ENCODE measurements at places on chromosomes 3 and 15.

DNA sequence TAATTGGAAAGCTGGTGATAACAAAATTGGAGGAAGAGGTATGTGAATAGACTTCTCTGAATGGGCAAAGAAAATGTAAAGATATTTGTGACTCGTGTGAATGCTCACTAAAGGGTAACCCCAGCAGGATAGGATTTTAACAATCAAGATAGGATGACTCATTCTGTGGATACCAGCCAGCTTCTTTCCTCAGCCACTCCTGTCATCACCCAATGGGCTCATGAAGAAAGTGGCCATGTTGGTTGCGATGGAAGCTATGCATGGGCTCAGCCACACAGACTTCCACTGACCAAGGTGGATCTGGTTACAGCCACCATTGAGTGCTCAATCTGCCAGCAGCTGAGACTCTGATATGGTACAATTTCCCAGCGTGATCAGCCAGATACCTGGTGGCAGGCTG, 40.9 kb downstream of the STRIT1 start:
- H3K4me3 ChIP-seq, result no peak overlapping the region
- no peak for ATAC-seq
- H3K36me3 ChIP-seq, result no peaks in the 10 kb centered on the region
- H3K27me3 ChIP-seq, result no peaks in the 10 kb centered on the region

- H3K27me3 ChIP-seq, result no peaks in the 10 kb centered on the region
- no peak overlapping the region for H3K4me3 ChIP-seq
Measured at GRCh38 chr3:184791171-184791570, 20.8 kb upstream of the VPS8 start.

GRCh38 chr15:39951561-39951960, 17.6 kb downstream of the EIF2AK4 start:
- H3K4me1 ChIP-seq, result no peaks in the 10 kb centered on the region
- no peak for ATAC-seq
- peaks cover 37% of the 10 kb centered on the region for H3K36me3 ChIP-seq
- no peak overlapping the region for H3K4me3 ChIP-seq
- no peaks in the 10 kb centered on the region for H3K27me3 ChIP-seq

DNA sequence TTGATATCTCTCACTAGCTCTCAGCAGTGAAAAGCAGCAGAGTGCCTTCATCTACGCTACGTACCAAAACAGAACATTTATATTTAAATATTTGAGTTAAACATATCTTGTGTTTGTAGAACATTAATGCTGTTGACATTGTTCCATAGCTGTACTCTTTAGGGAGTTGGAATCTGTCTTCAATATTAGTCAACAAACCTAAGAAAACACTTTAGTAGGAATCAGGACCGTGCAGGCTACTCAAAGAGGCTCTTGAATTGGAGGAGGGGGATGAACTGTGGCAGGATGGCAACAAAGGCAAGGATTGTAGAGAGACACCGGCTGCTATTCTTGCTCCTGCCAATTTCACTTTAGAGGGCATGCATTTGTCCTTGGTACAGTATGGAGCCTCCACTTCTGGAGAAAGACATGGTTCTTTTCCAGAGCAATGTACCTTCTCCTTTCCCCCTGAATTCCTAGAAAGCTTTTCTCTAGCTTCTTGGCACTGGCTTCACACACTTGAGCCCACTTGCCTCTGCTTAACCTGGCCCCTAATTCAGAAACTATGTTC, 265.9 kb downstream of the CD47 start:
- H3K27me3 ChIP-seq, result peaks cover 12% of the 10 kb centered on the region
- no peak overlapping the region for H3K27ac ChIP-seq
- H3K36me3 ChIP-seq, result no peaks in the 10 kb centered on the region
- H3K4me3 ChIP-seq, result no peak overlapping the region

- peak; percentile 46 for ATAC-seq
- H3K4me3 ChIP-seq, result no peak overlapping the region
- no peak overlapping the region for H3K27ac ChIP-seq
Measured at GRCh38 chr15:101489237-101489598, 289 bp downstream of the PCSK6 start.

DNA sequence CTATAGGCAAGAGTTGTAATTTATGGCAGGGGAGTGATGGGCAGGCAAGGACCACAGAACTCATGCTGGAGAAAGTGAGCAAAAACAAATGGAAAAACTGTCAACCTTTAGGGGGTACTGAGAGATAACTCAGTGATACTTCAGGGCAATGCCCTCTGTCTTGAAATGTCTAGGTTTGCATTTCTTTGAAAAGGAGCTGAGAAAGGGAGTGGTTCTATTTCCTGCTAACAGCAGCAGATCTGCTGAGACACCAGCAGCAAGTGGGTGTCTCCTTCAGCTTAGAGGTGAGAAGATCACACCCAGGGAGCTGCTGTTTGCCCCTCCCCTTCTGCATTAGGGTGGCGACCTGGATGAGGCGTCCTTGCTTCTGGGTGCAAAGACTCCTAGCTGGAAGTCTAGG, 42.3 kb upstream of the XIRP1 start:
- H3K4me1 ChIP-seq, result peaks cover 15% of the 10 kb centered on the region
- no peaks in the 10 kb centered on the region for H3K36me3 ChIP-seq
- peaks cover 4% of the 10 kb centered on the region for H3K27me3 ChIP-seq
- H3K27ac ChIP-seq, result no peak overlapping the region
- peak; percentile 52 for ATAC-seq
- H3K4me3 ChIP-seq, result peak overlapping the region; percentile 9

GRCh38 chr15:27679203-27679602, 419.9 kb downstream of the OCA2 start:
- H3K27ac ChIP-seq, result no peak overlapping the region
- no peaks in the 10 kb centered on the region for H3K36me3 ChIP-seq

DNA sequence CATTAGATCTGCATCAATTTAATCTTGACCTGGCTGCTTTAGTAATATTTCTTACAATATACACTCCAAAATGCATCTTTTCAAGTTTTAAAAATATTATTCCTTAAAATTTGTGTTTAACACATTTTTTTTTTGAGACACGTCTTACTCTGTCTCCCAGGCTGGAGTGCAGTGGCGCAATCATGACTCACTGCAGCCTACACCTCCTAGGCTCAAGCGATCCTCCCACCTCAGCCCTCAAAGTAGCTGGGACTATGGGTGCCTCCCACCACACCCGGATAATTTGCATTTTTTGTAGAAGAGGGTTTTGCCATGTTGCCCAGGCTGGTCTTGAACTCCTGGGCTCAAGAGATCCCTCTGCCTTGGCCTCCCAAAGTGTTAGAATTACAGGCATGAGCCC, 73.6 kb downstream of the ETV5 start:
- peaks cover 21% of the 10 kb centered on the region for H3K27me3 ChIP-seq
- no peak overlapping the region for H3K27ac ChIP-seq
- H3K36me3 ChIP-seq, result no peaks in the 10 kb centered on the region
- no peak overlapping the region for H3K4me3 ChIP-seq

- ATAC-seq, result peak; percentile 8
- no peaks in the 10 kb centered on the region for H3K36me3 ChIP-seq
- H3K27ac ChIP-seq, result peak overlapping the region; percentile 86
- H3K27me3 ChIP-seq, result no peaks in the 10 kb centered on the region
- peaks cover 5% of the 10 kb centered on the region for H3K4me1 ChIP-seq
- H3K4me3 ChIP-seq, result peak overlapping the region; percentile 98
Measured at GRCh38 chr3:115146032-115146417, 1.1 kb downstream of the ZBTB20 start.

GRCh38 chr3:113038328-113038727, 47.5 kb downstream of the GTPBP8 start:
- no peaks in the 10 kb centered on the region for H3K27me3 ChIP-seq
- H3K4me3 ChIP-seq, result no peak overlapping the region
- H3K4me1 ChIP-seq, result no peaks in the 10 kb centered on the region
- ATAC-seq, result no peak
- H3K36me3 ChIP-seq, result no peaks in the 10 kb centered on the region

DNA sequence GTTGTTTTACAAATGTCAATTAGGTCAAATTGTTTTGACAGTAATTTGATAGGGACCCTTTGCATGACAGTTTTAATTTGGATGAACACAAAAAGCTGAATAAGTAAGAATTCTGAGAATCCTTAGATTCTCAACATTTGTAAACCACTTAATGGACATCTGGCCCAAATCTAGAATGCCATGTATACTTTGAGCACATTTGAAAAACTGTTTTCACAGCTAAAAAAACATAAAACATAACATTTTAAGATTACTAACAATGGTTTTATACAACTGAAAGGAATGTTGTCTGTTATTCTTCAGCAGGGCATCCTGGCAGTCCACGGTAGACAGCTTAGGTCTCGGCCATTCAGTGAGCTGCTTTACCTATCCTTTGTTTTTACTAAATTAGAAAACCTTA, 34.5 kb upstream of the TM2D3 start:
- H3K4me3 ChIP-seq, result no peak overlapping the region
- H3K27ac ChIP-seq, result no peak overlapping the region
- H3K27me3 ChIP-seq, result no peaks in the 10 kb centered on the region
- H3K4me1 ChIP-seq, result peaks cover 11% of the 10 kb centered on the region
- peaks cover 69% of the 10 kb centered on the region for H3K36me3 ChIP-seq

DNA sequence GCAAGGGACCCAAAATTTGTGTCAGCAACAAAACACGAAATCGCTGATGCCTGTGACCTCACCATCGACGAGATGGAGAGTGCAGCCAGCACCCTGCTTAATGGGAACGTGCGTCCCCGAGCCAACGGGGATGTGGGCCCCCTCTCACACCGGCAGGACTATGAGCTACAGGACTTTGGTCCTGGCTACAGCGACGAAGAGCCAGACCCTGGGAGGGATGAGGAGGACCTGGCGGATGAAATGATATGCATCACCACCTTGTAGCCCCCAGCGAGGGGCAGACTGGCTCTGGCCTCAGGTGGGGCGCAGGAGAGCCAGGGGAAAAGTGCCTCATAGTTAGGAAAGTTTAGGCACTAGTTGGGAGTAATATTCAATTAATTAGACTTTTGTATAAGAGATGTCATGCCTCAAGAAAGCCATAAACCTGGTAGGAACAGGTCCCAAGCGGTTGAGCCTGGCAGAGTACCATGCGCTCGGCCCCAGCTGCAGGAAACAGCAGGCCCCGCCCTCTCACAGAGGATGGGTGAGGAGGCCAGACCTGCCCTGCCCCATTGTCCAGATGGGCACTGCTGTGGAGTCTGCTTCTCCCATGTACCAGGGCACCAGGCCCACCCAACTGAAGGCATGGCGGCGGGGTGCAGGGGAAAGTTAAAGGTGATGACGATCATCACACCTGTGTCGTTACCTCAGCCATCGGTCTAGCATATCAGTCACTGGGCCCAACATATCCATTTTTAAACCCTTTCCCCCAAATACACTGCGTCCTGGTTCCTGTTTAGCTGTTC, 34.9 kb downstream of the CHDH start:
- no peaks in the 10 kb centered on the region for H3K36me3 ChIP-seq
- H3K4me1 ChIP-seq, result no peaks in the 10 kb centered on the region
- ATAC-seq, result no peak

- H3K36me3 ChIP-seq, result peaks cover 77% of the 10 kb centered on the region
- H3K4me1 ChIP-seq, result peaks cover 32% of the 10 kb centered on the region
- ATAC-seq, result no peak
- no peak overlapping the region for H3K4me3 ChIP-seq
- H3K27me3 ChIP-seq, result no peaks in the 10 kb centered on the region
- H3K27ac ChIP-seq, result no peak overlapping the region
Measured at GRCh38 chr3:122391681-122392446, 7.9 kb downstream of the FAM162A start.

DNA sequence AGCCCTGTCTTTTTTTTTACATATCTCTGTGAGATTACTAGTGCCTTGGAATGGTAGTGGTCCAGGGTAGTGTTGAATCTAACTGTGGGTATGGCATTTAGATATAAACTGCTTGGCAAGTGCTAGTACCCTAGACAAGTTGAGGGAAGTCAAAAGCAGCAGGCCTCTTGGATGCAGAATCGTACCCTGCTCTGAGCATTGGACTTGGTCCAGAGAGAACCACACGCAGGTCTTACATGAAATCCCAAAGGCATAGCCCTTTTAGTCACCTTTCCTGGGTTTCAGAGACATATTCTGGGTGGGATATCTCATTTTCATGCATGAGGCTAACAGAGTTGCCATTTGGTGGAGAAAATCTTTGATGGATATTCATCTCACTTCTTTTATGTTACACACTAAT, 641.4 kb downstream of the PDCD6IP start:
- H3K4me3 ChIP-seq, result no peak overlapping the region
- no peak overlapping the region for H3K27ac ChIP-seq
- no peaks in the 10 kb centered on the region for H3K4me1 ChIP-seq
- H3K36me3 ChIP-seq, result no peaks in the 10 kb centered on the region
- no peak for ATAC-seq

DNA sequence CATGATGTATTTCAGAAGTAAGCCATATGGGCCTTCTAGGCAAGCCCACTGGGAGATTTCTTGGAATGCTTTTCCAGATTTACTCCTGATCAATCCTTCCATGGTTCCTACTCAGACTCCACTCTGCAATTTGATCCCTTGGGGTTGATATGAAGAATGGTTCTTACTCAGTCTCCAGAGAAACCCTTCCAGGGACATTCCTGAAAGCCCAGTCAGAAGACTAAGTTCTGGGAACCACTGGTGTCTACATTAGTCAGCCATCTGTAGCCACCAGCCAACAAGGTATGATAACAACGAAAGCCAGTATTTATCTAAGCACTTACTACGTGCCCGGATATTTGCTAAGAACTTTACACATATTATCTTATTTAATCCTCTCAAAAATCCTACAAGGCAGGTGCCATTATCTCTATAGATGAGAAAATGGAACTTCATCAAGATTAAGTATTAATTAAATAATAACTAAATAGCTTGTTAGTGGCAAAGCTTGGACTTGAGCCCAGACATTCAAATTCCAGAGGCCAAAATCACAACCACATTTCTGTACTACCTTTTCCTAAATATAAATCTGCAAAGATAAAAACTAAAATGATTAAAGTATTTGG, 32.7 kb downstream of the ZNF385D start:
- no peaks in the 10 kb centered on the region for H3K4me1 ChIP-seq
- no peak for ATAC-seq
- no peaks in the 10 kb centered on the region for H3K27me3 ChIP-seq
- no peaks in the 10 kb centered on the region for H3K36me3 ChIP-seq

All from activated T-helper 17 cell treated with anti-CD3 and anti-CD28 coated beads, Interleukin-2, amount 50 U/mL, for 72 hours (primary cell).